ENCODE measurements at places on chromosomes 16 and 17. TPM values are rescaled to one million over a fixed set of nuclear protein-coding genes. Genes with fewer than 3 reads are reported as not detected.

- no peak for DNase-seq
Observed at GRCh38 chr17:263773-264172, 82.3 kb upstream of the DOC2B start.

GRCh38 chr16:48106446-48106845, 49.3 kb downstream of the ABCC12 start:
- no peak for DNase-seq

Gene ZPBP2
- not detected for total RNA-seq

GRCh38 chr17:9509236-9509816, 66.3 kb downstream of the STX8 start:
- no peak for DNase-seq

Gene SULT1A2
- total RNA-seq = not detected

GRCh38 chr16:55045756-55046460, 115.2 kb downstream of the IRX5 start:
- no peak for DNase-seq

- no peak for DNase-seq
Observed at GRCh38 chr17:80781807-80782277, 209.8 kb upstream of the CHMP6 start.

DNA sequence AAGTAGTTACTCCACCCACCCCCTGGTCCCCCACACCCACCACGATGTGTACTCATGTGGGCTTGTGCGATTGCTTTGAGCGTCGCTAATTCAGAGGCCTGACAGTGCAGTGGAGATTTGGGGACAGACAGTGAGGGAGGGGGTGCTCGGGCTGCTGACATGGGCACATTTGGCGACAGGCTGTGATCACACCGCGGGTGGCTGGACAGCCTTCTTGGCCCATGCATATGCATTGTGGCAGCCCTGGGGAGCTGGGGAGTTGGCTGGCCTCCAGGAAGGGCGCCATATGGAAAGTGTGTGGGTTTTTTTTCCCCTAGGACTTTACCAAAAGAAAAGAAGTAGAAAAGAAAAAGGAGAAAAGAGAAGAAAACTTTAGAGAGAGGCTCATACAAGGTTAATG, 275.5 kb upstream of the N4BP1 start:
- no peak for DNase-seq

DNA sequence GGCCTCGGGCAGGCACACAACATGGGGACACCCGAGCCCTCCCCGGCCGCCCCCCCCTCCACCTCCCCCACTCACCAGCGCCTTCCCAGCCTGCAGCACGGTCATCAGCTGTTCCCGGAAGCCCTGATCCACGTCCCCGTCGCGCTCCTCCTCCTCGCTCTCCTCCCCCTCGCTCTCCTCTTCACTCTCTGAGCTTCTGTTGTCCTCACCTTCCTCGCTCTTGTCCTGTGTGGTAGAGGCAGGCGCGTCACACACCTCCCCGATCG, 10.3 kb downstream of the MYBBP1A start:
- no peak for DNase-seq

DNA sequence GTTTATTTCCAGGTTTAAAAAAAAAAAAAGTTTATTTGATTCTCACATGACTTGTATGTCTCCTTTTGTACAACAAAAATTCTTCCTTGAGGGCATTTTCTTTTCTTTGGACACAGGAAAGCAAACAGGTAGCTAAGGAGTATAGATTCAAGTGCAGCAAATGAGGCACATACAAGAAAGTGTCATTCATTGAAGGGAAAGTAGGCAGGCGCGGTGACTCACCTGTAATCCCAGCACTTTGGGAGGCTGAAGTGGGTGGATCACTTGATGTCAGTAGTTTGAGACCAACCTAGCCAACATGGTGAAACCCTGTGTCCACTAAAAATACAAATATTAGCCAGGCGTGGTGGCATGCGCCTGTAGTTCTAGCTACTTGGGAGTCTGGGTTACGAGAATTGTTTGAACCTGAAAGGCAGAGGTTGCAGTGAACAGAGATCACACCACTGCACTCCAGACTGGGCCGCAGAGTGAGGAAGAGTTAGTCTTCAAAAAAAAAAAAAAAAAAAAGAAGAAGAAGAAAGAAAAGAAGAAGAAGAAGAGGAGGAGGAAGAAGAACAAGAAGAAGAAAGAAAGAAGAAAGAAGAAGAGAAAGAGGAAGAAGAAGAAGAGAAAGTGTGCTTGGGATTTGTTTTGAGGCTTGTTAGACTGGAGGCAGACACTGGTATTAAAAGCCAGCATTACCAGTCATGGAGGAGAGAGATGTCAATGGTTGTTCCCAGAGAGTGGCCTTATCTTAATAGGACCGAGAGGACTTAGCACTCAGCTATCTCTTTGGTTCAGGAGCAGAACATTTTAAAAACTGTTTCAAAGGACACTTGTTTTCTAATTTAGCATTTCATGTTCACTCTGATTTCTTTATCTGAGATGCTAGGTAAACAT, 19.7 kb downstream of the GINS3 start:
- no peak for DNase-seq

DNA sequence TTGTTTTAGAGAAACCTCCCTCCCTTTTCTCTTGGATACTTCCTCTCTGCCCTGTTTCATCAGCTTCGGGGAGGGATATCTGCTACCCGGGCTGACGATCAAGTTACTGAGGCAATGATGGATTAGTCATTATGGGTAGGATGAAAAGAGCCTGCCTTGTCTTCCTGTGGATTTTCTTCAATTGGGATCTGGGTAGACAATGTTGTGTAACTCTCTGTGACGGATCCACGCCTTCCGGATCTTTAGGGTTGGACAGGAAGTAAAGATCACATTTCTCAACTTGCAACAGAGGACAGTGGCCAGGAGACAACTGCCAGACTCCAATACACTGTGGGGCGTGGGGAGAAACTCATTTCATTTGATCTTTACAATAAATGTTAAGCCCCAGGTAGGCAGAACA, 11.3 kb upstream of the CHST6 start:
- DNase-seq = peak; percentile 87

DNA sequence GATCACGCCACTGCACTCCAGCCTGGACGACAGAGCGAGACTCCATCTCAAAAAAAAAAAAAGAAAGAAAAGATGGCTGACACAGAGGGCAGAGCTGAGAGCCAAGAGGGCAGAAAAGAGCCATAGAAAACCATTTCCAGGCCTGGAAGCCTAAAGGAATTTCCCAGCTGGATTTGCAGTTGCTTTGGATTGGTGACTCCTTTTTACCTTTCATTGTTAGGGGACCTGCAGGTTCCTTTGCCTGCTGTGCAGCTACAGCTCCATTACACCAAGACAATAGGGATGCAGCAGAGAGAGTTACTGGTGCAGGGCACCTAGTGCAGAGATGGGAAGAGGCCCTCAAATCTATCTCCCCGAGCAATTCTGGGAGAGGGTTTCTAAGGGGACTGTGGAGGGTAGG, 18.4 kb downstream of the ZNF668 start:
- DNase-seq = no peak

- no peak for DNase-seq
Observed at GRCh38 chr16:85018529-85019236, 7.3 kb upstream of the ZDHHC7 start.

GRCh38 chr17:65514541-65514940, 46.9 kb downstream of the AXIN2 start:
- peak; percentile 66 for DNase-seq

Gene FOXL1
- 5.7 TPM for total RNA-seq

Gene KRT15
- total RNA-seq = 3.4 TPM

GRCh38 chr16:760545-761343, at the start of gene MSLN:
TSS of gene MSLN (plus strand) at chr16:760734. CDS start at chr16:762681, 1,947 bp downstream.
- no peak for DNase-seq

DNA sequence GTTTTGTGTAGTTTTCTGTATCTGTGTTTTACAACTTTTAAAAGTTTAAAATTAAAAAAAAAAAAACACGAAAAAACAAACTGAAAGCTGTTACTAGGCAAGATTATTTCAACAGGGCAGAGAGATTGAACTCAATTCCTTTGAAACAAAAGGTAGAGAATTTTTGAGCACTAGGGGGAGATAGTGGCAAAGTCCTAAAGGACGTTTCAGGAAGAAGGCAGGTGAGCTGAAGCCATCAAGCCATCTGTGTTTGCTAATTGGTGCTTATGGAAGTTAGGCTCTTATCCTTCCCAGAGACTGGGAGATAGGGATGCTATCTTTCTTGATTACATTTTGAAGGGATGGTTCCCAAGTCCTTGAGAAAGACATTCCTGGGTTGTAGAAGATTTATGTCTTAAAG, 70.6 kb upstream of the CLEC3A start:
- DNase-seq = no peak

GRCh38 chr17:64015447-64015846, 5.0 kb downstream of the ICAM2 start:
- DNase-seq = no peak

- DNase-seq = peak; percentile 28
Observed at GRCh38 chr17:31525801-31526549, 134.5 kb downstream of the RAB11FIP4 start.

Gene LDHD
- total RNA-seq = 0.68 TPM

DNA sequence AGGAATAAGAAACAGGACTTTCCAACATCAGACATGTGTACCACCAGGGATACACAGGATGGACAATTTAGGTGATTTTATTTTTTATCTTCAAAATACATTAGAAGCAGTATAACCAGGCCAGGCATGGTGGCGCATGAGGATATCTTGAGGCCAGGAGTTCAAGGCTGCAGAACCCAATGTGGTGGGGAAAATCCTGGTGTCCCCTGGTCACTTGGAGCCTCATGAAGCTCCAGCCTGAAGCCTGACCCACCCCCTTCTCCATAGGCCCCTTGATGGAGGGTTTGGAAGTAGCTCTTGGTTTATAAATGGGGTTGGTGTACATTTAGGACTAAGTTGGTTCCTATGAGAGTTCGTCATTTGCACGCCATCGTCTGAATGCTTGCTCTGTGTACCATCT, 88.6 kb downstream of the MYH11 start:
- no peak for DNase-seq

Gene MYH3
- 0.12 TPM for total RNA-seq

GRCh38 chr17:81460856-81461460, 51.6 kb downstream of the ACTG1 start:
- no peak for DNase-seq

Gene MYH11
- not detected for total RNA-seq

Measured in RPMI7951 (cell line).